ENCODE measurements at places on chromosomes 2 and 18.

DNA sequence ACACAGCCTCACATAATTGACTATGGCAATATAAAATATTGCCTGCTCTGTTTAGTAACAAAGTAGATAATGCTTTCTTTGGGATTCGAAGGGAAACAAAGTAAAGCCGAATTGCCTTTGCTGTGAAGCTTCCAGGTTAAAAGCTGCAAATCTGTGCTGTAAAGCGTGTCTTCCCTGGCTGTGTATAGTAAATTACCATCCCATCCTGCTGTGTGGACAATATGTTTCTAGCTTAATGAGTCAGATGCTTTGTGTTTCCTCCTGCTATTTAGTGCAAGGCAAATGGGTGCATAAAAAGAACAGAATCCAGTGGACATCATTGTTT, 265.1 kb downstream of the SOCS6 start:
- DNase-seq = no peak

- DNase-seq = no peak
Observed at GRCh38 chr2:83071914-83072313, 1387.2 kb downstream of the SUCLG1 start.

DNA sequence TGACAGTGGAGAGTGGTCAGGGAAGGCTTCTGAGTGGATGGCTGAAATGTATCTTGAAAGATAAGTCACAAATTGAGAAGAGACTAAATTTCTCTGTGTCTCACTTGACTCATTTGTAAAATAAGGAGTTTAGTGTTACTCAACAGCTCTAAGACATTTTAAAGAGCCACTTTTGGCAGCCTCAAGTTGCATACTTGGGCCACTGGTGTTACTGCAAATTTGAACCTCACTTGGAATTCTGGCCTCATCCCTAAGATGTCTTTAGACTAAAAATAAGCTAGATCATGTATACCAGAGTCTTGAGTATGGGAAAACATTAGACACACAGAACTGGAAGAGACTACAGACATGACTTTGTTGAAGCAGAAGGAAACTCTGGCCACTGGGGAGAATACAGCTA, 4.5 kb upstream of the MTLN start:
- DNase-seq = no peak

- DNase-seq = no peak
Observed at GRCh38 chr2:219218217-219218731, 484 bp downstream of the ABCB6 start.

DNA sequence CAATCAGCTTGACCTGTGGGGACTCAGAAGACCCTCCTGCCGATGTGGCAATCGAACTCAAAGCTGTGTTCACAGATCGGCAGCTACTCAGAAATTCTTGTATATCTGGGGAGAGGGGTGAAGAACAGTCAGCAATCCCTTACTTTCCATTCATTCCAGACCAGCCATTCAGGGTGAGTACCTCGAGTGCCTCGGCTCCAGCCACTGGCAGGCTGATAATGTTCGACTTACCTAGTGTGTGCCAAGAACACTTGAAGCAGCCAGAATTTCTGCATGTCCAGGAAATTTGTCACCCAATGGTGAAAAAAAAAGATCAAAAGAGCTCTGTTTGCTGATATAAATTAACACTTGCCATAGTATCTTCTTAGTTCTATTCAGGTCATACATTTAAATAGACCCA, 2.3 kb downstream of the LGALSL start:
- DNase-seq = no peak

GRCh38 chr2:190270298-190270697, 49.3 kb downstream of the HIBCH start:
- no peak for DNase-seq

GRCh38 chr2:64643838-64644457, 9.8 kb downstream of the SERTAD2 start:
- DNase-seq = no peak
